Endothelial cell (in vitro differentiated cells): ENCODE measurements at places on chromosomes 4 and X. TPM values are rescaled to one million over a fixed set of nuclear protein-coding genes. Genes with fewer than 3 reads are reported as not detected.

DNA sequence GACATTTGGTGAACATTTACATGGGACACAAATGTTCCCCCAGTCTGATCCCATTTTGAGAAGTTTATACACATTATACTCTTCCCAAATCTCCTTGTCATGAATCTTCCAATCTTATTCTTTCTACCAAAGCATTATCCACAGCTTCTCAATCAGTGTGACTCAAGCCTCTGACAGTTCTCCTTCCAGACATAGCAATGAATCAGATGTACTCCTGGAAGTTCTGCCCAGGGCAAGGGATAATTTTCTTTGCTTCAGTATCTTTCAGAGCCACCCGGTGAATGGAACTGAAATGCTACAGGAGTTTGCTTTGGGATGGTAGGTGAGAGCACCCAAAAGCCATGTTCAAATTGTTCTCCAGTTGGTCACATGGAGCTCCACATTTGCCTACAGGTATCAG, 145.5 kb downstream of the ANXA5 start:
- no peaks in the 10 kb centered on the region for H3K27me3 ChIP-seq
- H3K4me1 ChIP-seq: peaks cover 6% of the 10 kb centered on the region

- no peaks in the 10 kb centered on the region for H3K27me3 ChIP-seq
- H3K36me3 ChIP-seq: no peaks in the 10 kb centered on the region
- no peak overlapping the region for H3K4me3 ChIP-seq
- H3K27ac ChIP-seq: no peak overlapping the region
- peaks cover 4% of the 10 kb centered on the region for H3K4me1 ChIP-seq
- DNase-seq: no peak
Measured at GRCh38 chr4:140351093-140352075, 22.1 kb upstream of the SCOC start.

GRCh38 chr4:13633671-13634070, 6.1 kb upstream of the BOD1L1 start:
- no peaks in the 10 kb centered on the region for H3K4me1 ChIP-seq
- DNase-seq: no peak
- H3K4me3 ChIP-seq: no peak overlapping the region

GRCh38 chr4:102981005-102981404, 38.5 kb downstream of the SLC9B1 start:
- H3K27me3 ChIP-seq: no peaks in the 10 kb centered on the region
- H3K36me3 ChIP-seq: no peaks in the 10 kb centered on the region
- H3K4me3 ChIP-seq: no peak overlapping the region
- no peaks in the 10 kb centered on the region for H3K4me1 ChIP-seq
- no peak for DNase-seq

DNA sequence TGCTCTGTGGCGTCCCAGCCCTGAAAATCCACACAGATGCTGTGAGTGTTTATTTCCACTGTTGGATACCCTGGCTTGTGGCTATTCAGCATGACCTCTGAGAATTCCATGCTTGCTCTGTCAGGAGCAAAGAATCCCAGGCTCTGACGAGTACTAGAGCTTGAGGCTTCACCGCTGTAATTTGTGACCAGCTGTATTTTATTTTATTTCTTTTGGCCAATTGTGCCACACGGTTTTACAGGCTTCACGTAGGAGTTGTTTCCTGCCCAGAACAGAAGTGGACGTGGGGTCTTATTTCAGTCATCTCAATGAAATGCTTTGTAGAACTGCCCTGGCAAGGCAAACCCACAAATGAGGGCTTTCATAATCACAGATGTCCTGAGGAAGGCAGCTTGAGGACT, 69.4 kb upstream of the CLDN34 start:
- peaks cover 5% of the 10 kb centered on the region for H3K4me1 ChIP-seq
- H3K36me3 ChIP-seq: peaks cover 13% of the 10 kb centered on the region
- no peak overlapping the region for H3K4me3 ChIP-seq
- no peak for DNase-seq
- H3K27me3 ChIP-seq: no peaks in the 10 kb centered on the region

- no peak for DNase-seq
- no peaks in the 10 kb centered on the region for H3K36me3 ChIP-seq
- H3K4me3 ChIP-seq: no peak overlapping the region
- H3K4me1 ChIP-seq: no peaks in the 10 kb centered on the region
- no peaks in the 10 kb centered on the region for H3K27me3 ChIP-seq
Measured at GRCh38 chrX:136687457-136687856, 39.5 kb downstream of the CD40LG start.

HDAC6 gene
- total RNA-seq: 122 TPM
